Breast epithelium (tissue), 4 donors: ENCODE measurements at places on chromosomes 2 and 18. TPM values are rescaled to one million over a fixed set of nuclear protein-coding genes. Genes with fewer than 3 reads are reported as not detected.

Gene CENPA
- not detected for total RNA-seq

DNA sequence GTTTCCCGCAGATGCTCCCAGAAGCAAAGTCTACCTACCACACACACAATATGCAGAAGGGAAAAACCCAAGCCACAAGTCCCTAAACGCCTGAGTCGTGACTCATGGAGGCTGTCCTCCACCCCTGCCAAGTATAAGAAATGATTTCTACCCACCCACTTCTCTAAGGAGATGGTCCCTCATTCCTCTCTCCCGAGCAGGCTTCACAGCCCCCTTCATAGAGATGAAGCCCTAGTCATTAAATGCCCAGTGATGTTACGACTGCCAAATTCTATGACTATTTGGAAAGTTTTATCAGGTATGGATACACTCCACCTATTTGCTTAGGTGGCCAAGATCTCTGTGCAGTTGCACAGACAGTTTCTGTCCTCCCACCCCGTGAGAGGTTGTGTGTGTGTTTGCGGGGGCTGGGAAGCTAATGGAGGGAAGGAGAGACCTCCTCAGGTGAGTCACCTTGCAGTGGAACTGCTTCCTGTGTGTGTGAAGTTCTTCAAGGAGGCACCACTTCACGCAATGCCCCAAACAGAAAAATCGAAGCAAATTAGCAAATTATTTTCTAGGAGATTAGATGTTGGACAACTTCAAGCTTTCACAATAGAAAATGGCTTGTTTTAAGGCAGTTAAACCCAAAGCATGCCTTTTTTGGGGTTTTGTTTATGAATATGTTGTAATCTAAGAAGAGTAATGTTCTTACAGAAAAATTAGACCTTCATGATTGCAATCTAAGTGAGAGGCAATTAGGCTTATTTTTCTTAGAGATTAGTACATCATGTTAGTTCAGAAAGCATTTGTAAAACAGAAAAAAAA lies 175.2 kb downstream of the TGIF1 start:
- H3K4me3 ChIP-seq, result no peak overlapping the region
- H3K27ac ChIP-seq, result peak overlapping the region; percentile 93
- no peaks in the 10 kb centered on the region for H3K4me1 ChIP-seq
- no peaks in the 10 kb centered on the region for H3K27me3 ChIP-seq

Gene KLHL30
- 0.32 TPM for total RNA-seq

DNA sequence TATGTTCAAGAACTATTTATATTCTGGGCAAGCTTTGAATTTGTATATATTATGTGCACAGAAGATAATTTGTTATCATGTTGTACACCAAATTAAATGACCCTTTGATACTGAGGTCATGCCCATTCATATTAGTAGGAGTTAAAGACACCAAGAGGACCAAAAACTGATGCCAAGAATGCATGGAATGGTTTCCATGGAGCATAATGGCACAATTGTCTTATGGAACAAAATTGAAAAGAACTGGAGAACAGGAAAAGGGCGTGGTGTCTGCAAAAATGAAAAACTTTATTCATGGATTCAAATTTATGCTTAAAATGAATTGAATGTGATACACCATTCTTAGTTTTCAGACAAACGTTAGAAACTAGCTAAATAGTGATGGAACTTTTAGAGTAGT lies 24.1 kb upstream of the RBMS1 start:
- H3K36me3 ChIP-seq, result no peaks in the 10 kb centered on the region
- DNase-seq, result no peak
- no peak overlapping the region for H3K4me3 ChIP-seq
- no peaks in the 10 kb centered on the region for H3K4me1 ChIP-seq

- H3K27me3 ChIP-seq, result no peaks in the 10 kb centered on the region
- H3K27ac ChIP-seq, result peak overlapping the region; percentile 36
- H3K4me3 ChIP-seq, result no peak overlapping the region
- DNase-seq, result no peak
- H3K36me3 ChIP-seq, result no peaks in the 10 kb centered on the region
These were observed 128.4 kb downstream of the IRS1 start for GRCh38 chr2:226671141-226671676.

DNA sequence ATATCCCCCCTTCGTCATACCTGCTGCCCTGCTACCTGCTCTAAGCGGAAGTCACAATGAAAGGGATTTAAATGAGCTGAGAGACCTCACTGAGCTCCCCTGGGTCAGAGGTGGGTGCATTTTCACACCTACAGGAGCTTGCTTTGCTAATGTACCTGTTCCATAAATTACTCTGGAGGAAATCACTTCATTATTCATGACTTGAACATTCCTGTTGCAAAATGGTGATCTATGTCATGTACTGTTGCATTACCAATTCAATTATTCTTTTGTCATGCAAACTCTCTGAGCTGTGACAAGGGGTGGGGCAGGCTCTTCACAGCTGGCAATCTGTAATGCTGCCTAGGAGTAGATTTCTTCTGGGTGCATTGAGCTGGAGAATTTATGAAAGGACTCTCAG lies 761.3 kb downstream of the TSN start:
- H3K36me3 ChIP-seq, result no peaks in the 10 kb centered on the region
- no peaks in the 10 kb centered on the region for H3K27me3 ChIP-seq
- no peak overlapping the region for H3K4me3 ChIP-seq
- no peaks in the 10 kb centered on the region for H3K4me1 ChIP-seq

DNA sequence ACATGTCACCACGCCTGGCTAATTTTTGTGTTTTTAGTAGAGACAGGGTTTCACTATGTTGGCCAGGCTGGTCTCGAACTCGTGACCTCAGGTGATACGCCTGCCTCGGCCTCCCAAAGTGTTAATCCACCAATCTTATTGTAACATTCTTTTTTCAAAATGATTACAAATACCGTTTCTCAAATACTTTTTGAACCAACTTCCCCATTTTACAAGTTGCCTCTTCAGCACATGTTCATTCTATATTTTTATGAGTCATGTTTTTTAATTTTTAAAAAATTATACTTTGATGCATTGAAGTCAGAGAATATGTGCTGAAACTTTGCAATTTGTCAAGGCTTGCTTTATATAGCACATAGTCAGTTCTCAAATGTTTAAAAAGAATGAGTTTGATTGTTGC lies 58.2 kb downstream of the QPCT start:
- no peak for DNase-seq
- no peak overlapping the region for H3K4me3 ChIP-seq
- no peak overlapping the region for H3K27ac ChIP-seq
- no peaks in the 10 kb centered on the region for H3K27me3 ChIP-seq
- H3K36me3 ChIP-seq, result no peaks in the 10 kb centered on the region
- H3K4me1 ChIP-seq, result no peaks in the 10 kb centered on the region

Gene GPC1
- total RNA-seq, result 21.0 TPM

Gene KRTCAP3
- 14.7 TPM for total RNA-seq

GRCh38 chr2:81858998-81859397 lies 1554.4 kb upstream of the LRRTM1 start:
- H3K4me3 ChIP-seq, result no peak overlapping the region
- no peaks in the 10 kb centered on the region for H3K27me3 ChIP-seq
- no peak overlapping the region for H3K27ac ChIP-seq
- H3K4me1 ChIP-seq, result no peaks in the 10 kb centered on the region
- H3K36me3 ChIP-seq, result no peaks in the 10 kb centered on the region
